Stimulated activated CD4-positive, alpha-beta T cell treated with anti-CD3 and anti-CD28 coated beads, Interleukin-12 subunit alpha, Interleukin-12 subunit beta, amount 100 ng/mL, for 48 hours (primary cell): ENCODE measurements at places on chromosomes 5 and 9.

DNA sequence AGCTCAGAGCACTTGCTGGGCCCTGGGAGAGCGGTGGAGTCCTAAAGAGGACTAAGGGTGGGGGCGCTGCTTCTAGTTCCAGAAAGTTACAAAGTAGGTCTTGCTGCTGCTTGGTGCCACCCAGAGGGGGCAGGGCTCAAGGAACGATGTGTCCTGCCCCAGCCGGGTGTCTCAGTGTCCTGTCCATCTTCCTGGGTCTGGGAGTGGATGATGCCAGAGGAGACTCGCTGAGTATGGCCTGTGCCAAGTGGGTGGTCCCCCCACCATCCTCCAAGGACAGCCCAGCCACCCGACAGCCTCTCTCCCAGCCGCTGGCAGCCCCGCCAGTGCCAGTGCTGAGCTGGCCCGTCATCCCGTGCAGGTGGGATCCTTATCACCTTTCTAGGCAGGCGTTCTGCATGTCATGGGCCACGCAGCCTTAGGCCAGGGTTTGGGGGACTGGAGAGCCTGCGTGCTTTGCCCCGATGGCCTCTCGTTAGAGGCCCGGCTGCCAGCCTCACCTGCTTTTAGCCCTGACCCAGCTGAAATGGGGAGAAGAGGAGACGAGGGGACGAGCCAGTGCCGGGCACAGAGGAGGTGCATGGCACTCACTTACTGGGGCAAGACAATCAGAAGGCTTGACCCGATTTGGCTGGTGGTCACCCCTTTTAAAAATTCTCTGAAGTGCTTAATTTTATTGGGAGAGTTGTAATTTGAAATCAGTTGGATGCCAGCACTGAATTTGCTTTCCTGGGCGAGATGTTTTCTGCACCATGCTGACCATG lies 5.6 kb downstream of the WNK2 start:
- DNase-seq: no peak

DNA sequence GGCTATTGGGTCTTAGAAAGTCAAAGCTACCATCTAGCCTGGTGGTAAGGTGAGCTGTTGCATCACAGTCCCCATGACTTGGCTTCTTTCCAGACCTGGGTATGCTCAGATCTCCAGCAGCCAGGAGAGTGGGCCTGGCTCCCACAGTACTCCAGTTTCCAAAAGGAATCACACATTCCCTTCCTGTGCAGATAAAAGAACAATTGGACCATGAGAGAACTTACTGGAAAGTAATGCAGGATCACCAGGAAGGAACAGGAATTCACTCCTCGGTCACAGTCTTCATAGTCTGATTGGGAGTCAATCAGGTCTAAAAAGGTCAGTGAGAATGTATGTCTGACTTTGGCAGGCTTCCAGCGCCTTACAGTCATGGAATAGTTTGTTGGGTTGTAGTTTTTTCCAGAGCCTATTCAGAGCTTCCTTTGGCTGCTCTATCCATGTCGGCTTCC lies 47.8 kb upstream of the CD180 start:
- DNase-seq: no peak

GRCh38 chr5:138978080-138978479 lies 102.9 kb upstream of the LRRTM2 start:
- DNase-seq: no peak

GRCh38 chr9:7237473-7238246 lies 479.9 kb downstream of the KDM4C start:
- no peak for DNase-seq

GRCh38 chr5:134506054-134507039 lies 19.1 kb upstream of the JADE2 start:
- DNase-seq: no peak

DNA sequence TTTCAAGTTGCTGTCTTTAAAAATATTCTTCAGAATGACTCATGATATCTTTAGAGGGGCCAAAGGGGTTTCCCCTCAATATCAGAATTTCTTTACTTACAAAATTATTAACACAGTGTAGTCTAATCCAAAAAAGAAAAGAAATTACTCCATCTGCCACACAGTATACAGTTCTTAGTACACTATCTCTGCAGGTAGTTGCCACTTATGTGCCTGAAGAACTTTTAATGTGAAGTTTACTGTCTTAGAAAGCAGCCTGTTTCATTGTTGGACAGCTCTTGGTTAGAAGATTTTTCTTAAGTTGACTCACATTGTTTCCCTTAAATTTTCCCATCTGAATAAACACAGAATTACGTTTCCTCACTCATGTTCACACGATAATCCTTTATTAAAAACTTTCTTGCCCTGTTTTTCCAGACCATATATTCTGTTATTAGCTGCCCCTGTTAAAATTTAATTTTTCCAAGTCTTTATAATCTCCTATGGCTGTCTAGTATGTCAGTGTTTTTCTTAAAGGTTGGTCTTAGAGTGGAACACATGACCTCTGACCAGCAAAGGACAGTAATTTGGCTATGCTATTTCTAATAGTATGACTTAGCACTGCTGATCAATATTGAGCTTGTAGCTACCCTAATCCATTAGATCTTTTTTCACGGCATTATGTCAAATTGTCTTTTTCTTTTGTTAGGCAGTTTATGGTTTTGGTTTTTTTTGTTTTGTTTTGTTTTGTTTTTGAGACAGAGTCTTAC lies 21.8 kb upstream of the FKTN start:
- DNase-seq: no peak
